ENCODE measurements at places on chromosomes 1 and 21.
A peak's percentile ranks its signal among the peaks of the same experiment; 100 is the strongest.

- peak; percentile 55 for DNase-seq
These were observed 169.9 kb downstream of the HS2ST1 start for GRCh38 chr1:87084244-87084836.

- DNase-seq: no peak
These were observed 117.3 kb downstream of the MAB21L3 start for GRCh38 chr1:116228511-116228910.

- no peak for DNase-seq
These were observed 105.7 kb upstream of the GUCA2B start for GRCh38 chr1:42047508-42047880.

DNA sequence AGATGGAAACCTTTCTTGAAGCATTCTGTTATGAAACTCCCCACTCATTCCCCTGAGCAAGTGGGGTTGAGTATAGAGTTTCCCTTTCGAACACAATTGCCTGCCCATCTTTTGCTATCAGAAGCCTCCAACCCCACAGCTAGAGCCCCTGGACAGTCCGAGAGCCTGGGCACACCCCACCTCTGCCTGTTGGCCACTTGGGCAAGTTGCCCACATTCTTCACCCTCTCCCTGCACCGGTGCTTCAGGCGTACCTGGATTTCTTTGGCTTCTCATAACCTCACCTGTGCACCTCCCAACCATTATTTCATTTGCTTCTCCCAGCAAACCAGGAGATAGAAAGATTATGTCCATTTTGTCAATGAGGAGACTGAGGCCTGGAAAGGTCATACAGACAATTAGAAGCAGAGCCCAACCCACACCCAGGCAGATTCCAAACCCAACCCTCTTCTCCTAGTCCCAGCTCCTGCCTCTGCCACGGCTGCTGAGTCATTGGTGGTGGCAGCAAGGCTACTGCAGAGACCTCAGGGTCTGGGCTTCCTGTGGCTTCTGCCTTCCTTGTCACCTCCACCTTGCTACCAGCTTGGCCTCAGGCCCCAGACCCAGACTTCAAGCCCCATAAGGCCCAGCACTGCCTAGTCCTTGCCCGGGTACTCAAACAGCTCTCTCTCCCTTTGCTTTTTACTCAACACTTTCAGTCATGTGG is 118.7 kb upstream of the ZBTB40 start:
- DNase-seq: no peak

- no peak for DNase-seq
These were observed 56.8 kb downstream of the MTR start for GRCh38 chr1:236851871-236852270.
